ENCODE measurements at places on chromosomes 12 and 14. TPM values are rescaled to one million over a fixed set of nuclear protein-coding genes. Genes with fewer than 3 reads are reported as not detected.

DNA sequence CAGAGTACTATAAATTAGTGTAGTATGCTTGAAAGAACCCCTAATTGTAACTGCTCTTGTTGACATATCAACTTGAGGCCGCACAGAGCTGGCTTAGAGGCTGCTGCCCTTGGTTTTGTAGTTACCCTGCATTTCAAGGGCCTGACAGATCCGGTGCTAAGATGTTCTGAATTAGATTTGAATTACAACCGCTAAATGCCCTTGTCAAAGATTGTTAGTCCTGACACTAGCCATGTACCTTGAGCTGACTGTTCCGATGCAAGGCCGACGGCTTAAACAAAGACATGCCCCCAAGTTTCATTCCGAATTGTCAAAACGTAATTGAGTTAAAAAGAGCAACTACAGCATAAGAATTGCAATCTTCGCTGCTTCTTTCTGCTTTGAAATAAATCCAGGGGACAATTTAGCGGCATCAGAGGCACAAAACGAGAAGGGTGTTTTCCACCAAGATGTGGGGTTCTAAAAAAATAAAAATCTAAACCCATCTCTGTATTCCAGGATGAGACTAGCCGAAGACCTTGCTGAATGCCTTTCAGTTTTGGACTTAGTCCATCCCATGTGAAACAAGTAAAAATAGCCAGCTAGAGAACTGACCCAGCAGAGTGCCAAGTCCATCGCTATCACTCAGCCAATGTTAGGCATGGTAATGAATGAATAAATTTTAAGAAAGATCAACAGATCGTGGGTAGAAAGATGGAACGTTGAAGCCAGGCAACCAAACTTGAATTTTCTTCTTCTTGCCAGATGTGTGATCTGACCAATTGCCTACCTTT lies 148.7 kb downstream of the DICER1 start:
- H3K27ac ChIP-seq = no peak overlapping the region
- DNase-seq = no peak
- no peaks in the 10 kb centered on the region for H3K27me3 ChIP-seq
- H3K36me3 ChIP-seq = no peaks in the 10 kb centered on the region

DNA sequence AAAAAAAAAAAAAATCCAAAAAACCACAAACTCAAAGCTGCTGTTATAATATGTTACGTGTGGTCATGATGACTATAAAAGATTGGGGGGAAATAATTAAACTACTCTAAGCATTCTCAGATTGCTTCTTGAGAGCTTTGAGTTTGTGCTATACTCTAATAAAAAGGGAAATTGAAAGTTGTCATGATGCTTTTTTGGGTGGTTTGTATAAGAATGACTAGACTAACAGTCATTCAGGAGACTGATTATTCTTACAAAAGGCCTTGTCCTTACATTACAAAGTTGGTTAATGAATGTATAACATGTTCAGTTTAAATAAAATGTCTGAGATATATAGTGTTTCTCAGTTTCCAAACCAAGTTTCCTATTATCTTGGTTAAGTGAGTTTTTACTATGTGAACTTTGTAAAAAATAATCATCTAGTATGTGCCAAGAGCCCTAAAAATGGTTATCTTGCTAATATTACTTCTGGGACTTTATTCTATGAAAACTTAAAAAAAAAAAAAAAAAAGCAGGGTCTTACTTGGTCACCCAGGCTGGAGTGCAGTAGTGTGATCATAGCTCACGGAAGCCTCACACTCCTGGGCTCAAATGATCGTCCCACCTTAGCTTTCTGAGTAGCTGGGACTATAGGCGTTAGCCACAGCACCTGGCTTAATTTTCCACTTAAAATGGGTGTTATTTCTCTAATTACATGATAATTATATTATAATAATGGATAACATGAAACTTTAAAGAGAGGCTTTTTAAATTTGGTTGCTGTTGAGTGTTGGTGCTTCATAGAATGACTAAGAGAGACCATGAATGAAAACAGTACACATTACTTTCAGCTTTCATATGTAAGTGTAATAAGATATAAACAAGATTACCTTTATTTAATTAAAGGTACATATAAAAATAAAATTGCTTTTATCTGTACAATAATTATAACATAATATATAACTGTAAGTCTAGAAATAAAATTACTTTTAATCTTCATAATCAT lies 459.6 kb upstream of the RGS6 start:
- H3K4me3 ChIP-seq = no peak overlapping the region
- no peaks in the 10 kb centered on the region for H3K36me3 ChIP-seq
- DNase-seq = no peak

DNA sequence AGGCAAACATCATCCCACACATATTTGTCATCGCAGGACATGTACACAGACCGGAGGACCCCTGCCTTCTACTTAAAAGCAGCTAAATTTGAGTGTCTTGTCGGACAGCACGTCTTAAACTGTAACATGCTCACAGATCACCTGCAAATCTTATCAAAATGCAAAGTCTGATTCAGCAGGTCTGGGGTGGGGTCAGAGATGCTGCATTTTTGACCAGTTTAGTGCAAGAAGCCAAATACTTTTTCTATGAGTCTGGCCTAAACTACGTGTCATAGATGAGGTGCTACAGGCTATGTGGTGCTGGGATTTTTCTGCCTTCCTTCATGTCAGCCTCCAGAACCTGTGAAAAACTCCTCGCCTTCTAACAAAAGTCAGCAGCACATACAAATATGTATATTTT lies 178.8 kb upstream of the LHX5 start:
- H3K27me3 ChIP-seq = no peaks in the 10 kb centered on the region
- no peak overlapping the region for H3K27ac ChIP-seq
- H3K4me3 ChIP-seq = no peak overlapping the region
- H3K4me1 ChIP-seq = no peaks in the 10 kb centered on the region

Gene CLEC4A
- total RNA-seq = 1.3 TPM

GRCh38 chr12:116885491-116885890 lies 4.2 kb upstream of the HRK start:
- DNase-seq = no peak
- H3K27me3 ChIP-seq = peaks cover 40% of the 10 kb centered on the region
- H3K4me1 ChIP-seq = peaks cover 11% of the 10 kb centered on the region
- H3K4me3 ChIP-seq = no peak overlapping the region
- no peaks in the 10 kb centered on the region for H3K36me3 ChIP-seq

- H3K36me3 ChIP-seq = no peaks in the 10 kb centered on the region
- H3K4me3 ChIP-seq = no peak overlapping the region
- no peaks in the 10 kb centered on the region for H3K4me1 ChIP-seq
Measured at GRCh38 chr14:85243321-85243720, 286.6 kb upstream of the FLRT2 start.

Gene CLEC2B
- total RNA-seq = 60.0 TPM

GRCh38 chr12:46617167-46617566 lies 208.6 kb downstream of the SLC38A4 start:
- DNase-seq = no peak
- H3K4me1 ChIP-seq = no peaks in the 10 kb centered on the region

DNA sequence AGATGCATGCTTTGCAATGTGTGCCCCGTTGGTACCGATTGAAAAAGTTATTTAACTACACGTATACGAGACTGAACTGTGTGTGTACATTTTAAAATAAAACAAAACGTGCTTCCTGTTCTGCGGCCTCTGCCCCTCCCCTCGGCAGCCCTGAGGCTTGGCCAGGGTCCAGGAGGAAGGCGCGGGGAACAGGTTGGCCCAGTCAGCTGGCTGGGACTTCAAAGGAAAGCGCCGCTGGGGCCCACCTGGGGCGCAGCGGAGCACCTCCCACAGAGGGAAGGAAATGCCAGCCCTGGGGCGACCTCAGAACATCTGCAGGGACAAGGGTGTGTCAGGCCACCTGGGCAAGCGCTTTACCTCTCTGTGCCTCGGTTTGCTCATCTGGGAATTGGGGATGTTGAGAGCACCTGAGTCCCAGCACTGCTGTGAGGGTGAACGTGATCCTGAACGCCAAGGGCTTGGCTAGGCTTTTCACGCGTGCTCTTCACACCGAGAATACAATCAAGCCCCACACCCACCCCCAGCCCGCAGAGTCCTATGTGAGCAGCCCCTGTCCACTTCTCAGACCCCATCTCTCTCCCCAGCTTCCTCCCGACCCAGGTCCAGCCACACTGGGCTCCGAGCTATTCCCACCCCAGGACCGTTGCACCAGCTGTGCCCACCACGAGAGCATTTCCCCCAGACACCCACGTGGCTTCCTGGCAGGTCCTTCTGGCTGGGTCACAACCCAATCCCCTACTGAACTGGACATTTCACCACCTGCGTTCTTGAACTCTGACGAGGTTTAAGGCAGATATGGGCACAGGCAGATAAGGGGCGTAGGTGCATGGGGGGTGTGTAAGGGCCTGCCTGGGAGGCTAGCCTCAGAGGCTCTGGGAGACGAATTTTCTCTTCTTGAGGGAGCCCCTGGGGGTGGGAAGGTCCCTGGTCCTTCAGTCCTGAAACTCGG lies 41.9 kb upstream of the NCOR2 start:
- peaks cover 33% of the 10 kb centered on the region for H3K4me1 ChIP-seq
- H3K4me3 ChIP-seq = peak overlapping the region; percentile 18
- peak; percentile 91 for DNase-seq

Gene CIROP
- total RNA-seq = not detected

- no peak overlapping the region for H3K4me3 ChIP-seq
- H3K36me3 ChIP-seq = no peaks in the 10 kb centered on the region
- no peaks in the 10 kb centered on the region for H3K4me1 ChIP-seq
- DNase-seq = no peak
Measured at GRCh38 chr14:45698462-45699134, 445.6 kb upstream of the MIS18BP1 start.

DNA sequence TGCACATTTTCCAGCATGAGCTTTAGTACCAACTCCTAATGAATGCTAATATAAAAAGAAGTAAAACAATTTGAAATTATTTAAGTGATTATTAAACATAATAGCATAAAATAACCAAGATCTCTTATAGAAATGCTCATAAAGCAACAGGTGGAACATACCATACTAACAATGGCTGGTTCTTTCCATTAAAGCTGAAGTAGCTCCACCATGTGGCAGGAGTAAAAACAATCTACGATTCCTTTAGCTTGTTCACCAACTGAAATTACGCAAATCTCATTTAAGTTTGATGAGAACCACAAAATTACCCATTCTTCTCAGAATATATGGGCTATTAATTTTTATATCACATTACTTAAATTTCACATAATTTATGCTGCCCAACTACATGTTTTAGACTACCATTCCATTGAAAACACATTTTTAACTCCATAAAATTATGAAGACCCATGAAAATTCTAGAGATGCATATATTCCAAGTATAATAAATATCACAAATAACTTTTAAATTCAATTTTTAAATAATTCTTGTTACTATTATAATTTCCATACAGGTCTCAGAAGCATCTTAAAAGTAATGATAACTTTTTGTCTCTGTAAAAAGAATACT lies 213.6 kb downstream of the DAD1 start:
- no peaks in the 10 kb centered on the region for H3K36me3 ChIP-seq
- H3K4me3 ChIP-seq = no peak overlapping the region
- DNase-seq = no peak
- H3K27ac ChIP-seq = no peak overlapping the region
- no peaks in the 10 kb centered on the region for H3K27me3 ChIP-seq
- H3K4me1 ChIP-seq = no peaks in the 10 kb centered on the region

- peaks cover 4% of the 10 kb centered on the region for H3K36me3 ChIP-seq
- no peak for DNase-seq
- H3K4me1 ChIP-seq = no peaks in the 10 kb centered on the region
- no peak overlapping the region for H3K4me3 ChIP-seq
Measured at GRCh38 chr12:121765573-121765972, 27.9 kb downstream of the RHOF start.

- H3K27ac ChIP-seq = no peak overlapping the region
- DNase-seq = no peak
- no peaks in the 10 kb centered on the region for H3K4me1 ChIP-seq
- no peaks in the 10 kb centered on the region for H3K27me3 ChIP-seq
- H3K36me3 ChIP-seq = no peaks in the 10 kb centered on the region
Measured at GRCh38 chr12:41333974-41334373, 145.9 kb downstream of the PDZRN4 start.

DNA sequence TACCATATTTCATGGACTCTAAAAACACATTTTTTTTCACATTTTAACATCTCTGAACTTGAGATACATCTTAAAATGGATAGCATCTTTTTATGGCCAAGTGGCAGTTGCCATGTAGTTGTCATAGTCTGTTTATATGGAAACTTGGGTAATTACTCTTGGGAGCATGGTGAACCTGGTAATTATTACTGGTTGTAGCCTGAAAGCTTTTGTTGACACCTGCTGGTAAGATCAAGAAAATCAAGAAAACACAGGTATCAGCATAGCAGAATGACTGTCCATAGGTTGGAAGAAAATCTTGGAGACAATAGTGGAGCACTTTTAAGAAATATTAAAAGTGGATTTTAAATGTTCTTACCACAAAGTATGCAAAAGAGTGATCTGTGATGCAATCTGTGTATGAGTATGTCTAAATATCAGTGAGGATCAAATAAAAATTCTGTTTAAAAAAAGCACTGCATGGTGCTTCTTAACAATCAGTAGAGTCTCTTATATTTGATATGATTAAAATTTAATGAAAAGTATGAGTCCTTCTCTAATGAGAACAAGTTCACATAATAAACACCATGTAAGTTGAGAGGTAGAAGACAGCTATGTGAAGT lies 44.2 kb downstream of the TTC8 start:
- no peak overlapping the region for H3K27ac ChIP-seq
- H3K36me3 ChIP-seq = no peaks in the 10 kb centered on the region
- H3K27me3 ChIP-seq = no peaks in the 10 kb centered on the region
- H3K4me3 ChIP-seq = no peak overlapping the region

DNA sequence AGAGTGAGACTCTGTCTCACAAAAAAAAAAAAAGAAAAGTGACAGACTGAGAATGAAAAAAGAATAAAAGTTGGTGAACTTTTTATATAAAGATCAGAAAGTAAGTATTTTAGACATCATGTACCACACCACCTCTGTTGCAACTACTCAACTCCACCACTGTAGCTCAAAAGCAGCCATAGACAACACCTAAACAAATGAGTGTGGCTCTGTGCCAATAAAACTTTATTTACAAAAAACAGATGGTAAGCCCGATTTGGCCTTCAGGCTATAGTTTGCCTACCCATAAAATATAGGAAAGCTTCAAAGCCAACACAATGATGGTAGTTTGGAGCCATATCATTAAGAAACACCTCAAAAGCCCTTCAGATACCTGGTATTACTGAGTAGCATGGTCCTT lies 154.5 kb upstream of the FOXN3 start:
- no peak overlapping the region for H3K4me3 ChIP-seq
- peaks cover 4% of the 10 kb centered on the region for H3K36me3 ChIP-seq
- H3K4me1 ChIP-seq = no peaks in the 10 kb centered on the region
- H3K27me3 ChIP-seq = no peaks in the 10 kb centered on the region

GRCh38 chr14:45793081-45793480 lies 540.1 kb upstream of the MIS18BP1 start:
- no peak for DNase-seq
- H3K4me3 ChIP-seq = no peak overlapping the region
- H3K27ac ChIP-seq = no peak overlapping the region
- no peaks in the 10 kb centered on the region for H3K4me1 ChIP-seq
- no peaks in the 10 kb centered on the region for H3K36me3 ChIP-seq

DNA sequence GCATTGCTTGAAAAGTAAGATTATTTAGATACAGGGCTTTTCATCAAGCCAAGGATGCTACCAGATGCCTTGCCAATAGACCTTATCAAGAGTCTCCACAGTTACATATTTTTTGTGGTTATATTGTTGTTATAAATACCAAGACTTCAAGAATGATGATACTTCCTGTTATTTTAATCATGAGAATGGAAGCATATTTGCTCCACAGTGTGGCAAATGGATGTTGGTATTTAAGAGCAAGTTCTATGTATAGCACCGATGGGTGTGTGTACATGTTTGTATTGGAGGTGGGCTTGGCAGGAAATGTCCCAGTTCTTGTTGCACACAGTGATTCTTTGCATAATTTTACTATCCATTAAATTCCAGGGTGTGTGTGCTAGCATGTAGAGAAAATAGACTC lies 4.4 kb upstream of the NID2 start:
- no peak for DNase-seq
- H3K4me3 ChIP-seq = no peak overlapping the region
- no peak overlapping the region for H3K27ac ChIP-seq
- H3K4me1 ChIP-seq = peaks cover 19% of the 10 kb centered on the region
- H3K27me3 ChIP-seq = peaks cover 21% of the 10 kb centered on the region
- H3K36me3 ChIP-seq = no peaks in the 10 kb centered on the region

Measured in T-cell (primary cell).